Bronchus fibroblast of lung (primary cell): ENCODE measurements at places on chromosomes 5 and 9. TPM values are rescaled to one million over a fixed set of nuclear protein-coding genes. Genes with fewer than 3 reads are reported as not detected.

CKMT2 gene
- total RNA-seq = 1.0 TPM in 1 of 2 replicates, not detected in the other

PCDHA9 gene
- total RNA-seq = not detected in 2 replicates

BTNL9 gene
- not detected in 2 replicates for total RNA-seq

JMY gene
- total RNA-seq = 2.4 and 2.5 TPM in 2 replicates

NME5 gene
- total RNA-seq = 0.84 and 1.6 TPM in 2 replicates

RMRP gene
- 46,048 and 56,930 TPM in 2 replicates for total RNA-seq

ZNF622 gene
- 27.5 and 30.6 TPM in 2 replicates for total RNA-seq

PCDHA5 gene
- total RNA-seq = not detected in 2 replicates

CACNA1B gene
- total RNA-seq = under 0.01 TPM in 2 replicates

GPR21 gene
- total RNA-seq = not detected in 2 replicates

C5orf34 gene
- total RNA-seq = 7.6 and 7.7 TPM in 2 replicates

DOLPP1 gene
- total RNA-seq = 13.4 and 13.8 TPM in 2 replicates

NR5A1 gene
- not detected in 2 replicates for total RNA-seq

CCDC187 gene
- total RNA-seq = not detected in 2 replicates

RGP1 gene
- total RNA-seq = 10.1 and 10.6 TPM in 2 replicates

CAMK2A gene
- 0.45 TPM in 1 of 2 replicates, not detected in the other for total RNA-seq

DBH gene
- not detected in 2 replicates for total RNA-seq

BHMT2 gene
- total RNA-seq = 1.3 and 2.2 TPM in 2 replicates

NUDT12 gene
- 7.9 and 11.3 TPM in 2 replicates for total RNA-seq

ADRB2 gene
- 1.9 and 2.5 TPM in 2 replicates for total RNA-seq

TRPM6 gene
- total RNA-seq = under 0.01 TPM in 2 replicates

PCDHGA12 gene
- 7.7 and 8.4 TPM in 2 replicates for total RNA-seq

SPATA6L gene
- total RNA-seq = under 0.01 and 0.89 TPM in 2 replicates
